ENCODE measurements at places on chromosomes 16 and 17. TPM values are rescaled to one million over a fixed set of nuclear protein-coding genes. Genes with fewer than 3 reads are reported as not detected.

Gene GSDMA
- total RNA-seq, result 26.7 TPM

Gene HOXB13
- total RNA-seq, result not detected

Gene STXBP4
- 3.4 TPM for total RNA-seq

Gene SLC16A6
- total RNA-seq, result 10.0 TPM

Gene TEX19
- not detected for total RNA-seq

Gene SMIM22
- 18.7 TPM for total RNA-seq

DNA sequence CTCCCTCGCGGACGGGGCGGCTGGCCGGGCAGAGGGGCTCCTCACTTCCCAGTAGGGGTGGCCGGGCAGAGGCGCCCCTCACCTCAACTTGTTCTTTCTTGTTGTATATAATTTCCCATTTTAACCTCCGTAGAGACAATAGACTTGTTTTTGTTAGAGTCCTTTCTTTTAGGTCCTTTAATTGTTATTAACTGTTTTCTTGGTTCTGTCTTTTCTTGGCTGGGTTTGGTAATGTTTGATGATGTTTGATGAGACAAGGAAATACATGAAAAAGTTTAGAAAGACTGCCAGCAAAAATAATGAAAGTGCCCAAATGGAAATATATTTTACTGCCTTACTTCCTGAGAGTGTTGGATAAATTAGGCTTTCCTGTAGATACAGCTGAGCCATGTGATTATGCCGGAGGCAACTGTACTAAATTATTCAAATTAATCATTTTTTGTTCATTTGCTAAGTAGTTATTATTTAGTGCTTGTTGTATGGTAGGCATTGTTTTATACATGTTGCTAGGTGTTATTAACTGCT, 30.9 kb downstream of the PRPSAP2 start:
- H3K36me3 ChIP-seq, result peaks cover 71% of the 10 kb centered on the region
- no peak overlapping the region for H3K27ac ChIP-seq
- peaks cover 5% of the 10 kb centered on the region for H3K4me1 ChIP-seq
- DNase-seq, result no peak

GRCh38 chr17:8055851-8056231, 17.0 kb downstream of the ALOX15B start:
- no peak for DNase-seq
- H3K27me3 ChIP-seq, result peaks cover 22% of the 10 kb centered on the region
- H3K36me3 ChIP-seq, result no peaks in the 10 kb centered on the region

DNA sequence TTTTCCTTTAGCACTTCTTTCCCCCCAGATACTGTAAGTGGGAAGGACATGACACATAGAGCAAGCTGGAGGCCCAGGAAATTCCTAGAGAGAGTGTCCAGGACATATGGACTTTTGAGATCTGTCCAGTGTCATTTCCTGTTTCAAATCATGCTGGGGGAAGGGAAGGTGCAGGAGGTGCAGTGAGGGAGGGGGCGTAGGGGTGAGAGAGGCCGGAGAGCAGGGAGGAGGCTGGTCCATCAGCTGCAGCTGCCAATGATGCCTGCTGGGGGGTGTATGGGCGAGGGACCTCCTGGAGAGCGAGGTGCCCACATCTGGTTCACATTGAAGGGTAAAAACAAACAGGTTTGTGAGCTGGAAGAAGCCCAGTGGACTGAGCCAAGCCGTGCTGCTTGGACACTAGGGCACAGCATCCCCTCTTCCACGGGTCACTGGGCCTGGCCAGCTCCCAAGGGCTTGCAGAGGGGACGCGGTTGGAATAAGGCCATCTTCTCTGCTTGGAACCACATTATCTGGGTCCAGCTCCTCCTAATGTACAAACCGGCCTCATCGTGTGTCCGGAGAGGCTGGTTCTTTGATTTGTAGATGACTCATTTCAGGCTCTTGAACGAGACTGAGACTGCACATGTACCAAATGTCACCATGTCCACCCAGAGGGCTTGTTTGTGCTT, 70.4 kb upstream of the SMURF2 start:
- DNase-seq, result no peak
- no peaks in the 10 kb centered on the region for H3K27me3 ChIP-seq
- peaks cover 7% of the 10 kb centered on the region for H3K4me1 ChIP-seq

DNA sequence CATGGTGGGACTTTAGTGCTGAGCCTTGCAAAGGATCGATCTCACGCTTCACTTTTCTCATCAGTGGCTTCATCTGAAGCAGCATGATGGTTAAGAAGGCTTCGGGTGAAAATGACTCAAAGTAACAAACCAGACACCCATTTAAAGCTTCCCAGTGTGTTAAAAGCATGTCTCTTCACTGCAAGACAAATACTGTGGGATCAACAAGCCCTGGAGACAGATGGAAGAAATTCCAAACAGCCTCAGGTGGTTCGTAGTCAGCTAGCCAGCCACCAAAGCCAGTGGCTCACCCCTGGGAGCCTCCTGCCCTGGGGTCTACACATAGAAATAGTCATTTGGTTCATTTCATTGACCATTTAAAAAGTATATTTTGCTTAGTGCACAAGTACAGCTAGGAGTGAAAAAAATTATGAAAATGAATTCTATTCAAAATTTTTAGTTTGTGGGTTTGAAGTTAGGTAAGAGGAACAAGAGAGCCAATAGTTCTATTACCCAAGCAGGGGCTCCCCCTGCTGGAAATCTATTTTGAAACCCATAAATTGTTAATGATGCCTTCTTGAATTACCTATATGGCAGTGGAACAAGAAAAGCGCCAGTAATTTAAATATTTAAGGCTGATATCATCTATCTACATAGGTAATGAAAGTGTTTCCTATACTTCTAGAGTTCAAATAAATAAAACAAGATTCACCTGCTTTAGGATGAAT, 51.6 kb downstream of the PMP22 start:
- no peak for DNase-seq
- H3K27ac ChIP-seq, result no peak overlapping the region
- no peak overlapping the region for H3K4me3 ChIP-seq
- H3K4me1 ChIP-seq, result no peaks in the 10 kb centered on the region
- no peaks in the 10 kb centered on the region for H3K27me3 ChIP-seq
- H3K36me3 ChIP-seq, result no peaks in the 10 kb centered on the region

- H3K36me3 ChIP-seq, result no peaks in the 10 kb centered on the region
- H3K27me3 ChIP-seq, result no peaks in the 10 kb centered on the region
- no peak overlapping the region for H3K27ac ChIP-seq
- no peak for DNase-seq
Observed at GRCh38 chr16:81321039-81321438, 6.3 kb downstream of the GAN start.

GRCh38 chr17:39123627-39124026, 27.8 kb downstream of the PLXDC1 start:
- H3K4me3 ChIP-seq, result no peak overlapping the region
- no peaks in the 10 kb centered on the region for H3K27me3 ChIP-seq

DNA sequence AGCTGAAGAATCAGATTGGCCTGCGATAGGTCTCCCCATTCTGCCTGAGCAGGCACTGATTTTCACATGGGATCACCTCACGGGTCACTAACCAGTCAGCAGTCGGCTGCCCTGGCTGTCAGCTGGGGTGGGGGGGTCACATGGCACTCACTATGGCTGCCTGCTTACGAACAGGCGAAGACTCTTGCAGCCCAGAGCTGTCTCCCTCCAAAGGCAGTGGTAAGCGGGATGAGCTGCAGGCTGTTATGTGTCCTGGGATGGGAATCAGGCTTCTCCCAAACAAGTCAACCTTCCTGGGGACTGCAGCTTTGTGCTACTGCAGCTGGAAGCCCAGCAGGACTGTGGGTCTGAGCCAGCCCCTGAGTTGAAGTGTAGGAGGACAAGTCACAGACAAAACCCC, 29.0 kb upstream of the ADORA2B start:
- no peaks in the 10 kb centered on the region for H3K36me3 ChIP-seq
- H3K27me3 ChIP-seq, result peaks cover 13% of the 10 kb centered on the region
- H3K4me3 ChIP-seq, result no peak overlapping the region
- peaks cover 12% of the 10 kb centered on the region for H3K4me1 ChIP-seq
- no peak overlapping the region for H3K27ac ChIP-seq

GRCh38 chr17:51319186-51319585, 58.8 kb downstream of the UTP18 start:
- H3K27ac ChIP-seq, result no peak overlapping the region
- H3K27me3 ChIP-seq, result no peaks in the 10 kb centered on the region
- no peak overlapping the region for H3K4me3 ChIP-seq
- no peak for DNase-seq

DNA sequence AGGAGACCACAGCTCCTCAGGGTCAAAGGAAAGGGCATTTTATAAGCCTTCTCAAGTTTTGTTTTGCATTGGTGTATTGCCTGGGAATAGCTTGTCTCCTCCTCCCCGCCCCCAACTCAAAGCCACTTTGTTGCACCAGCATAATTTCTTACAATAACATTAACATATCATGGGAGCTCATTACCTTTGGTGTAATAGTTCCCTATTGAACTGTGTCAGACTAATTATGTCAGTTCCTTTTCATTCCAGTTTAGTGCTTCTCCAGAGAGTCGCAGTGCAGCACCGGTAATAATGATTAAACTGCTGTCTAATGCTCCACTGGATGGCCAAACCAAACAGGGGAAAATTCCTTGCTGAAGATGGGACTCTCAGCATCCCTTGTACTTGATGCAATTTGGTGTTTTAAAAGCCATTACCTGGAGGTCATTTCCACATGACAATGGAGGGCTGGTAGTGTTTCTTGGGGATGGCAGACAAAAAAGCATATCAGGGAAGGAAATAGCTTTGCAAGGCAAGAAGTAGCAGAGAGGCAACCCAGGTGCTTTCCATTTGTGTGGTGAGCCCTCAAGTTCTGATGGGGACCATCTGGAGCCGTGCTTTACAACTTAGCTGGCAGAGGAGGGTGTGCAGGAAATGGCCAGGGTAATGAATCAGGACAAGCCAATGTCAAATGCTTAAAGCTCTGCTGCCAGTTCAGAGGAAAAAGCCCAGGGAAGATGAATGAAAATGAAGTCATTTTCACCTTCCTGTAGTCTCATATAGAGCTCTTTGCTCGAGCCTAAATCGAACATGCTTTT, 91.5 kb upstream of the NLRP1 start:
- H3K27me3 ChIP-seq, result peaks cover 22% of the 10 kb centered on the region
- H3K36me3 ChIP-seq, result no peaks in the 10 kb centered on the region
- DNase-seq, result no peak
- no peak overlapping the region for H3K4me3 ChIP-seq
- H3K27ac ChIP-seq, result no peak overlapping the region

GRCh38 chr16:69463876-69464275, 39.5 kb downstream of the CYB5B start:
- H3K36me3 ChIP-seq, result peaks cover 17% of the 10 kb centered on the region
- no peak overlapping the region for H3K27ac ChIP-seq
- no peak for DNase-seq
- H3K27me3 ChIP-seq, result no peaks in the 10 kb centered on the region

- H3K4me1 ChIP-seq, result no peaks in the 10 kb centered on the region
- DNase-seq, result no peak
- H3K4me3 ChIP-seq, result no peak overlapping the region
- H3K27ac ChIP-seq, result no peak overlapping the region
- H3K27me3 ChIP-seq, result no peaks in the 10 kb centered on the region
- H3K36me3 ChIP-seq, result peaks cover 3% of the 10 kb centered on the region
Observed at GRCh38 chr17:17326275-17326875, 23.2 kb downstream of the NT5M start.

DNA sequence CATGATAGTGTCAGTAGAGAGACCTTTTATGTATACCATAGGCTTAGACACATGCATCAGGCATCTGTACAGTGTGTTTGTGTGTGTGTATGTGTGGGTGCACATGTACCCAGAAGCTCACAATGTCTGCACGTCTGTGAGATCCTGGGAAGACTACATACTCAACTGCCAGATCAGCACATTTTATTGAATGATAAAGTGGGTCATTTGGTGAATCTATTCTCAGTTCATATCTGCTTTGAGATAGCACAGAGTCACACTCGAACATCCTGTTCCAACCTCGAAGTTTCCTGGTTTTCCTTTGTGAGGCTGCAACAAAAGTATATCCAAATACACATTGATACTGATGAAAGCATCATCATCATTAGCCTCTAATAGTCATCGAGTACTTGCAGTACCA, 63.6 kb downstream of the MAF start:
- H3K27me3 ChIP-seq, result no peaks in the 10 kb centered on the region
- no peak overlapping the region for H3K4me3 ChIP-seq
- no peak overlapping the region for H3K27ac ChIP-seq
- no peaks in the 10 kb centered on the region for H3K36me3 ChIP-seq
- DNase-seq, result no peak

- peaks cover 91% of the 10 kb centered on the region for H3K36me3 ChIP-seq
- no peak overlapping the region for H3K4me3 ChIP-seq
- H3K27ac ChIP-seq, result peak overlapping the region; percentile 47
- H3K4me1 ChIP-seq, result peaks cover 6% of the 10 kb centered on the region
- no peaks in the 10 kb centered on the region for H3K27me3 ChIP-seq
- no peak for DNase-seq
Observed at GRCh38 chr17:29100296-29100695, 57.4 kb downstream of the PIPOX start.

- H3K4me3 ChIP-seq, result no peak overlapping the region
- peaks cover 6% of the 10 kb centered on the region for H3K4me1 ChIP-seq
- H3K27ac ChIP-seq, result no peak overlapping the region
Observed at GRCh38 chr16:68592466-68593337, 52.4 kb upstream of the CDH3 start.

DNA sequence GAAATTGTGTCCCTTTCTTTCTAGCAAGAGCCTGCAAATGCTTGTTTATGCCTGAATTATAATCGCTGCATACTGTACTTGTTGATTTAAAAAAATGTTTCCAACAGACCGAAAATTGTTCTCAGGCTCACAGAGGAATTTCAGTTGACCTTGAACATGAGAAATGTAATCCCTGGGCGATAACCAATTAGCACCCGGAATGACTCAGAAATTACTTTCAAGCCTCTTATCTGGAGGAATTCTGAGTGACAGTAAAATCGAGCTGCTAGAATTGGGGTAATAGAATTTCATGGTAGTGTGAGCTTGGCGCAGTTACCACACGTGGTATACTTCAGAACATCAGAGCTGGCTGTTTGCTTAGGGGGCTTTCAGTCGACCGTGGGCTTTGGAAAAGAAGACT, 139.1 kb upstream of the CACNG3 start:
- no peak for DNase-seq
- no peaks in the 10 kb centered on the region for H3K36me3 ChIP-seq
- no peak overlapping the region for H3K27ac ChIP-seq
- no peaks in the 10 kb centered on the region for H3K4me1 ChIP-seq
- H3K27me3 ChIP-seq, result no peaks in the 10 kb centered on the region

- no peaks in the 10 kb centered on the region for H3K36me3 ChIP-seq
- no peak for DNase-seq
- no peak overlapping the region for H3K27ac ChIP-seq
- H3K4me1 ChIP-seq, result peaks cover 32% of the 10 kb centered on the region
- no peaks in the 10 kb centered on the region for H3K27me3 ChIP-seq
- H3K4me3 ChIP-seq, result no peak overlapping the region
Observed at GRCh38 chr17:50162466-50163254, 3.1 kb upstream of the SGCA start.
